Glutamatergic neuron (in vitro differentiated cells): ENCODE measurements at places on chromosomes 7 and 10.
A peak's percentile ranks its signal among the peaks of the same experiment; 100 is the strongest.

DNA sequence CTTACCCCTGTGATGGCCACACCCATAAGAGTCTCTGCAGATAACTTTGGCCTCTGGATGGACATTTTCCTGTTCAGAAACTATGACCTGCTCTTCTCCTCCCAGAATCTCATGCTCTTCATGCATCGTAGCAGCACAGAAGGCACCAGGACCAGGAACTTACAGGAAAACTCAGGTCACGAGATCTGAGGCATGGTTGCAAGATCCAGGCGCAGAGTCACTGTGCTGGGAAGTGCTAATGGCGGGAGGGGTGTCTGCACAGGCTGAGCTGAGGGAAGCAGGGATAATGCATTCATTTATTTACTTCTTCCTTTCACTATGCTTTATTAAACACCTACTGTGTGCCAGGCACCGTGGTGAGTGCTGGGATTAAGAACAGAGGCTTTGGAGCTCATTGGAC, 48.2 kb upstream of the LOXL4 start:
- H3K4me1 ChIP-seq, result peaks cover 24% of the 10 kb centered on the region
- no peak for DNase-seq
- H3K27ac ChIP-seq, result no peak overlapping the region
- peaks cover 3% of the 10 kb centered on the region for H3K27me3 ChIP-seq
- H3K36me3 ChIP-seq, result no peaks in the 10 kb centered on the region

GRCh38 chr10:94402843-94403379, 570 bp downstream of the TBC1D12 start:
- H3K27me3 ChIP-seq, result peaks cover 5% of the 10 kb centered on the region
- H3K4me1 ChIP-seq, result no peaks in the 10 kb centered on the region
- peak; percentile 70 for DNase-seq
- H3K27ac ChIP-seq, result no peak overlapping the region

DNA sequence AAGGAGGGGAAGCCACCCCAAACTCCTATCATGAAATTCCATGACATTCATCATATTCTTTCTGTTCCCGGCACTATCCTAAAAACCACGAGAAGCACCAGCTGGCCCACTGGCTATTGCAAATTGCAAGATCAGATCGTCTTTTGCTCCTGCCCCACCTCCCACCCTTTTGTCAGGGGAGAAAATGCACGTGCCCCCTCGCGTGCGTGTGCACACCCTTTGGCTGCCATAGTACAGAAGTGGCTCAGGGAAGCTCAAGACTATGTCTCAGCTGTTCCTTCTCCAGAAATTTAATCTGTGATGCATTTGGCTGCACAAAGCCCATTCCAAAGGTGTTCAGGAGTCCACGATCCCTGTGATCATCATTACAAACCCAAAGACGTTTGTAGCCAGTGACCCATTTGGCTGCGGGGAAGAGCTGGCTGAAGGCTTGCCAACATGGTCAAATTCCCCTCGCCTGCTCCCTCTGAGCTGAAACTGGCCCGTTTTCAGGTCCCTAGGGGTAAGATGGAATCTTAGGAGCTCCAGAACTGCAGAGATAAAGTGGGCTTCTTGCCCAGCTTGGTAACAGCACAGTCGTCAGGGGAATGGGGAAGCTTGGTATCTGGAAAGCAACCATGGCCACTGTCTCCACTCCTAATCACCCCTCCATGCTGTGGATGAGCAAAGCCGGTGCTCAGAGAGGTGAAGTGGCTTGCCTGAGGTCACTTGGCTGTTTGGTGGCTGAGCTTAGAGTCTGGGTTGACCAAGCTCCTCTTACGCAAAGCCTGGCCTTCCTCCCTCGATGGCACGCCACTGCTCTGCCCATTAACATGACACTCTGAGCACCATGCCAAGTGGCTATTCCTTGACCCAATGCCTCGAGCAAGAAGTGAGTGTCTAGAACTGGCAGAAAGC, 155.4 kb downstream of the NEURL1 start:
- no peak overlapping the region for H3K4me3 ChIP-seq
- H3K27ac ChIP-seq, result no peak overlapping the region
- H3K36me3 ChIP-seq, result peaks cover 4% of the 10 kb centered on the region
- peaks cover 2% of the 10 kb centered on the region for H3K4me1 ChIP-seq
- peaks cover 7% of the 10 kb centered on the region for H3K27me3 ChIP-seq

DNA sequence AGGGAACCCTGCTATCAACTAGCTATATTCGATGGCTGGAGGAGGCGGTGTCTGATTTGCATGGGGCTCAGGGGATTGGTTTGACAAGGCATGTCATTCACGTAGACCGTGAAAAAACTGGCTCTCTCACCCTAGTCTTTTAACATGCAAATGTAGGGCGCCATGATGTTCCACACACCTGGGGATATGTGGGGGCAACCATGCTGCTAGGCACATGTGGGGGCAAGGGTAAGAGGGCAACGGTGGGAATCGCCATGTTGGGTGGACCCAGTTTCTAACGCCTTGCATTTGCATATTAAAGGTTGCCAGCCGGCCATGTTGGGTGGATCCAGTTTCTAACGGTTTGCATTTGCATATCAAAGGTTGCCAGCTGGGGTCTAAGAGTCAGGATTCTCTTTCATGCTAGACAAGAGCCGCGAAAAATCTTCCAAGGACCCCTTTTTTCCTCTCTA, 419.2 kb upstream of the NFE2L3 start:
- no peak overlapping the region for H3K4me3 ChIP-seq
- H3K36me3 ChIP-seq, result no peaks in the 10 kb centered on the region
- no peak overlapping the region for H3K27ac ChIP-seq
- peaks cover 5% of the 10 kb centered on the region for H3K4me1 ChIP-seq

DNA sequence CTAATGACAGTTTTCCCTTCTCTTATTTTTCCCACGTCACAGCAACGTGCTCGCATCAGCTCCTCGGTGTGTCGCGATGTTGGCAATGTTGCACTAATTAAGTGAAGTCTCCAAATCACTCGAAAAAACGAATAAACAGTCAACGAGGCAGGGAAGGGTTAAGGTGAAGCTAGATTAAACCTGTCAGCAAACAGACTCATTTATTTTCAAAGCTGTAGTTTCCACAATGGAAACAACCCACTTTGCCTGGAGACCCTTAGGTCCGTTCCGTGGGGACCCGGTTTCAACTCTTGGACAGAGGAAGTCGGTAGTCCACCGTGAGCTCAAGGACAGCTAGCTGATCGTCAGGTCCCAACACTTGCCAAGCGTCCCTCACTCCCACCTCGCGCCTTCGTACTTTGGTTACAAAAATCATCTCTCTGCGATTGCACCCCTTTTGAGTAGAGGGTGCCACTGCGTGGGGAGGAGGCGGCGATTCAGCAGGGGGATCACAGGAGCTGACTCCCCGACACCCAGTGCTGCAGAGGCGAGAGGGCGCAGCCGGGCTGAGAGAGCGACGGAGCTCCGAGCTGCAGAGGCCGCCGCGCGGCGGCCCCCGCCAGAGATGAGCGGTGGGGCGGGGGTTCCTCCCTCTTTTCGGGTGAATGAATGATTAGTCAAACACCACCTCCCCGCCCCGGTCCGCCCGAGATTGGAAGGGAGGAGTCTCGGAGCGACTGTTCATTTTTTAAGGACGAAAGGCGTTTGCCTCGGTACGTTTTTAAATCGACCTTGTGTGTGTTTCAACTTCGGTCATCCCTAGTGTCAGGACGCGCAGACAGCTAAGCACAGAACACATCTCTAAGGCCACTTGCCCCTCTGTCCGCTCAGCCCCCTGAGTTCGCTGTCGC, 1.3 kb upstream of the BMPER start:
- H3K4me1 ChIP-seq, result peaks cover 2% of the 10 kb centered on the region
- H3K27me3 ChIP-seq, result peaks cover 3% of the 10 kb centered on the region
- H3K27ac ChIP-seq, result peak overlapping the region; percentile 89
- no peaks in the 10 kb centered on the region for H3K36me3 ChIP-seq

GRCh38 chr7:43891069-43891955, 15.1 kb downstream of the URGCP start:
- no peak overlapping the region for H3K4me3 ChIP-seq
- H3K27me3 ChIP-seq, result peaks cover 4% of the 10 kb centered on the region
- peaks cover 9% of the 10 kb centered on the region for H3K4me1 ChIP-seq
- peak overlapping the region; percentile 34 for H3K27ac ChIP-seq
- no peak for DNase-seq
